ENCODE measurements at places on chromosomes 6 and 20.

DNA sequence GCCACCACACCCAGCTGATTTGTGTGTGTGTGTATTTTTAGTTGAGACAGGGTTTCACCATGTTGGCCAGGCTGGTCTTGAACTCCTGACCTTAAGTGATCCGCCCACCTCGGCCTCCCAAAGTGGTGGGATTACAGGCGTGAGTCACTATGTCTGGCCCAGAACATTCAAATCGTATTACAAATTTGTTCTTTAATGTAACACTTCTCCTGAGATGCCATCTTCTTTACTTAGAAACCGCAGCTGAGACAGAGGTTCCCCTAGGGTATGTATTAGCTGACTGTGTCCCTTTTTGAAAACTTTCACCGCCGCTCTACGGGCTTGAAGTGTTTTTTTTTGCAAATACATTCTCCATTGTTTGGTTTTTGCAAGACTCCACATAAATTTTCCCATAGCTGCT, 62.6 kb downstream of the TOX2 start:
- no peak for DNase-seq

GRCh38 chr6:29909985-29910384, 32.3 kb upstream of the HLA-A start:
- DNase-seq: no peak

- no peak for DNase-seq
Measured at GRCh38 chr20:14523090-14523489, 185.7 kb upstream of the FLRT3 start.

- DNase-seq: no peak
Measured at GRCh38 chr20:24442909-24443308, 26.5 kb upstream of the SYNDIG1 start.

DNA sequence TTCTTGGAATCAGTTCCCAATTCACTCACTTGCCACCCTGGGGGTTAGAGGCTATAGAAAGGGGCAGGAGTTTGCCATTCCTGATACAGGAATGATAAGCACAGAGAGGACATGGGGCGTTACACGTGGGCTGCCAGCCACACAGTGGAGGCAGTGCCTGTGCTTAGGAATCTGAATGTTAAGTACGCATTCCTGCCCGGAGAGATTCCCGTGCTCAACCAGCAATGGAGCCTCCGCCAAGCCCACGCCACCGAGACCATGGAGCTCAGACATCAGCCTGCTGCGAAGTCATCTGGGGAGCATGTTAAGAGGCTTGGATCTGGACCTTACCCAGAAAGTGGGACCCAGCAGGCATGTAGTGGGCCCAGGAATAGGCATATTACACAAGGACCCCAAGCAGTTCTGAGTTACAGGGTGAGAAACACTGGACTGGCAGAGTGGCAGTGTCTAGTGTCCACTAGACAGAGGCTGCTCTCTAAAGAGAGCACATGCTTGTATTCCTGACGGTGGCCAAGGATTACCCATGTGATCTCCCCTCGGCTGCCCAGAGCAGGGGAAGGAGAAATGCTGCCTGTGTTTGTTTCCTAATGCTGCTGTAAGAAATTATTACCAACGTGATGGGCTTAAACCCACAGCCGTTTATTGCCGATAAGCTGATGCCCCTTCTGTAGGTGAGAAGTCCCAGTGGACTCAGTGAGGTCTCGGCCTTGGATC, 138.2 kb downstream of the BMP7 start:
- no peak for DNase-seq

- DNase-seq: peak; percentile 75
Measured at GRCh38 chr6:42104095-42104803, 38.2 kb downstream of the C6orf132 start.
